Activated CD8-positive, alpha-beta memory T cell treated with anti-CD3 and anti-CD28 coated beads, Interleukin-2, amount 50 U/mL, for 48 hours (primary cell): ENCODE measurements at places on chromosomes 11 and 22.
A peak's percentile ranks its signal among the peaks of the same experiment; 100 is the strongest.

DNA sequence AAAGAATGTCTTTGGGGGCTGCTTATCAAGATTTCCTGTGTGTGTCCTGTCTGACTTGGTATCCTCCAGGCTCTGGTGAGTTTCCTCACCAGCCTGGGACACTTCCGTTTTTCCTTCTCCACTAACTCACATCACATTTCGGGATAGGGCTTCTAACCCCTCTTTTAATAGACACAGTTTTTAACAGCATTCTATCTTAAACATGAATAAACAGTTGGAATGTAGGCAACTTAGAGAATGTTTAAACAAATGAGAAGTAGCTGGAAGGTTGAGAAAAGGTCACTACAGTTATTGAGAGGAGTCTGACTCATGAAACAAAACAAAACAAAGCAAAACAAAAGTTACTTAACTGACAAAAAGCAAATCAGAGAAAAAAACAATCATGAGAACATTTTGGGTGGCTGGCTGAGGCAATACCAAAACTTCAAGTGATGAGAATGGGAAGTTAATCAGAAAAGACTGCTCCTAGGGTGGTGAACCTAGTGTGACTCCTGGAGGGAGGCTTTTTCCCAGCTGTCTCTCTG lies 64.7 kb upstream of the CTSC start:
- DNase-seq = no peak

DNA sequence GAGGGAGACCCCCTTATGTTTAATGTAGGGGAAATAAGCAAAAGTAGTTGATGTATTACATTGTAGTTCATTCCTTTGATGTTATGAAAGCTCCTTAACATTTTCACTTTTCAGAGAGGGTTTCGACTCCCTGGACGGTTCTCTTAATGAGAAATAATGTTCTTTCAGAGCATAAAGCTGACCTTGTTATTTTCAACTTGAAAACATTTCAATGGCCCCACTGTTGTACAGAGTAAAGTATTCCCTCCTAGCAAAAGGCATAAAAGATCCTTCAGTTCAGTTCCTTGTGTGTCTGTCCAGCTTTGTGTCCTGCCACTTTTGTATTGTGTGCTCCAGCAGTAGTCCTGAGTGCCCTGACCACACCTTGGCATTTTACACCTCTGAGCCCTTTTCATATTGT lies 63.9 kb downstream of the UVRAG start:
- no peak for DNase-seq

- DNase-seq = no peak
Observed at GRCh38 chr11:35491231-35491871, 34.1 kb downstream of the PAMR1 start.

- DNase-seq = no peak
Observed at GRCh38 chr11:35622070-35622469, 3.8 kb downstream of the FJX1 start.

DNA sequence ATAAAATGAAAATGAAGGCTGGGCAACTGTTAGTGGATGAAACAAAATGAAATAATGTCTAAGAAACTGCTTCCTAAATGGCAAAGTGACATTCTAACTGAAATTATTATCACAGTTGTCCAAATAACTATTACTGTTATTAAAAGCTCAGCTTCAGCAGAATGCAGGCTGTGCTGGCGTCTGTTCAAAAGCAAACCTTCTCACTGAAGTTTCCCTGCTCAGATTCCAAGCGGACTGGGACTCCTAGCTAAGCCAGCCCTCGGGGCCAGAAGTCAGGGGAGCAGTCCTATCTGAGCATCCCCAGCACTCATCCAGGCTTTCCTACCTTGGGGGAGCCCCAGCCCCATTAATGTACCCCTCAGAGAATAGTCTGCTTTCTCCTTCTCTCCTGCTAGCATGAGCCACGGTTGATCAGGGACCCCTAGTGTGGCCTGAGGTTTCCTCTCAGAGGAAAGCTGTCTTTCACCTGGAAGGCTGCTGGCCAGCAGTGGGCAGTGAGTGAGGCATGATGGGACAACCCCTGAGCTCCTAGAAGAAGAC lies 1167.3 kb downstream of the TBC1D22A start:
- DNase-seq = no peak

GRCh38 chr11:17744151-17744940 lies 9.8 kb downstream of the KCNC1 start:
- DNase-seq = no peak

DNA sequence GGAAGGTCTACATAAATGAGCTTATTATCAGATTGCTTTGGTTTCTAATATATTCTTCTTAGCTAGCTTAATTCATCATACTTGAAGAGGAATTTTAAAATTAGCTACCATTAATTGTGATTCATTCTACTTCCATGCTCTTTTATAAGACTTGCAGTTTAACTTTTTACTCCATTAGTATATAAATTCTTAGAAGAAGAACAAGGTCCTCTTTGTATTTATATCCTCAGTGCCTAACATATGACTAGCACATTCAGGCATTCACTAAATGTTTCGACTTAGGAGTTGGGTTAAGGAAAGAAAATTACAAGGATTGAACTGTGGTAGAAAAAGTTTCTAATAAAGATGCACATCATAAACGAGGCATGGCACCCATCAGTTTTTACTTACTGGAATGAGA lies 1135.5 kb downstream of the JRKL start:
- DNase-seq = no peak

DNA sequence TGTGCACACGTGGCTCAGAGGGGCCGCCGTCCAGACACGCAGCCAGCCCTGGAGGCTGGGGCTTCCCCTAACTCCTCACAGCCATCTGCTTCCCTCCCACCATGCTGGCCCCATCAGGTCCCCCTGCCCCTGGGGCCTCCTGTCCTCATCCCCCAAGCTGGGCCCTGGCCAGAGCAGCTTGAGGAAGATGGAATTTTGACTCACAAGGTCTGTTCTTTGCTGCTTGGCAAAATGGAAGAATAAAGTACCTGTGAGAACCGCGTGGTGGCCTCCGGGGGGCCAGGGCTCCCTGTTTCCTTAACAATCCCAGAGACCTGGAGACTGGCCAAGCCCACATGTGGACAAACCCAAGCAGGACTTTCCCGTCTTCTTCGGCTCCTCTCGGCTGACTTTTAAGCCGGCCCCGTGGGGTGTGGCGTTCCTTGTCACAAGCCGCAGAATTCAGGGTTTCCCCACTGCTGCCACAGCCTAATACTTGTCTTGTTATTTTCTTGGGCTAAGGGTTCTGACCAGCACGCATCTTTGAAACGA lies 872.8 kb downstream of the BRD1 start:
- DNase-seq = peak; percentile 6

GRCh38 chr11:120652705-120653335 lies 141.3 kb downstream of the GRIK4 start:
- DNase-seq = no peak

- DNase-seq = peak; percentile 10
Observed at GRCh38 chr11:134751031-134751585, 339.1 kb upstream of the B3GAT1 start.

DNA sequence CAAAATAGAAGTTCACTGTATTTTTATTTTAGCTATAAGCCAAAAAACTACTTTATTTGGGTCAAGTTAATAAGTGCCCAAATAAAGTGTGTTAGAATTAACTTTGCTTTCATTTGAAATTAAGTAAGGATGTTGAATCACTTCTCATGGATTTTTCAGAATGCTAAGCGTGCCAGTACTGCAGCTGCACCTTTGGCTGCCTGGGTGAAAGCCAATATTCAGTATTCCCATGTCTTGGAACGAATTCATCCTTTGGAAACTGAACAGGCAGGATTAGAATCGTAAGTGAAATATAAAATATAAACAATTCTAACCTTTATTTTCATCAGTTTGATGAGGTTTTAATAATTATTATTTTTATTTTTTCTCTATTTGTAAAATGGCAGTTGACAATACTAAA lies 113.6 kb downstream of the DYNC2H1 start:
- DNase-seq = no peak

- DNase-seq = no peak
Observed at GRCh38 chr11:55942785-55943392, 6.7 kb upstream of the OR5I1 start.

DNA sequence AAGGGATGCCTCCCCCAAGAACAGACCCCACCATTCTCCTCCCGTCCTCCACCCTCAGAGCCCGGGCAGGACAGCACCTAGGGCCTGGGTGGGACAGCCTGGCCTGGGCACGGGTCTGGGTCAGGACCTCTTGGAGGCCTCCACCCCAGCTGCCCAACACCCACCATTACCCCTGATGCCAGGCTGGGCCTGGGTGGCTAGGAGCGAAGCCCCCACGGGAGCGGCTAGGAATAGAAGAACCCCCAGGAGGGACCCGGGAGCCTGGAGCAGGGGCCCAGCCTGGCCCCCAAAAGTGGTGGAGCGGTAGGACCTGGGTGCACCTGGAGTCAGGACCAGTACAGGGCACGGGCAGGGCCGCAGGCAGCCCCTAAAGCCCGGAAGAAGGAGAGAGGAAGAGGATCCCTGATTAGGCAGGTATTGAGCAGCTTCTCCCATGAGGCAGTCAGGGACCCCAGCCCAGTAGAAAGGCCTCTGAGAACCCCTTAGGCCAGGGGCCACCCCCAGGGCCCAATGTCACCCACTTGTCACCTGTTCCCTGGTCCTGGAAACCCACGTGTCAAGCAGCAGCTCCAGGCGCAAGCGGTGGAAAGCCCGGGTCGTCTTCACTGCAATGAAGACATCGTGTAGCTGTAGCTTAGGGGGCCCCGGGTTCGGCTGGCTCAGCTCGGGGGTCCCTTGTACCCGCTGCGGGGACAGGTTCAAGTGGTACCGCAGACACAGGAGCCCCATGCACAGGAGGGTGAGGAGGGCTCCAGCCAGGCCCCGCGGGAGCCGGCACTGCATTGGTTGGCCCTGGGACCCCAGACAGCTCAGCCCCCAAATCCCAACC lies 575 bp downstream of the MFNG start:
- DNase-seq = peak; percentile 67

- no peak for DNase-seq
Observed at GRCh38 chr11:18780329-18780728, 11.3 kb downstream of the PTPN5 start.

GRCh38 chr11:18229501-18229900 lies 7.1 kb downstream of the SAA4 start:
- DNase-seq = no peak

DNA sequence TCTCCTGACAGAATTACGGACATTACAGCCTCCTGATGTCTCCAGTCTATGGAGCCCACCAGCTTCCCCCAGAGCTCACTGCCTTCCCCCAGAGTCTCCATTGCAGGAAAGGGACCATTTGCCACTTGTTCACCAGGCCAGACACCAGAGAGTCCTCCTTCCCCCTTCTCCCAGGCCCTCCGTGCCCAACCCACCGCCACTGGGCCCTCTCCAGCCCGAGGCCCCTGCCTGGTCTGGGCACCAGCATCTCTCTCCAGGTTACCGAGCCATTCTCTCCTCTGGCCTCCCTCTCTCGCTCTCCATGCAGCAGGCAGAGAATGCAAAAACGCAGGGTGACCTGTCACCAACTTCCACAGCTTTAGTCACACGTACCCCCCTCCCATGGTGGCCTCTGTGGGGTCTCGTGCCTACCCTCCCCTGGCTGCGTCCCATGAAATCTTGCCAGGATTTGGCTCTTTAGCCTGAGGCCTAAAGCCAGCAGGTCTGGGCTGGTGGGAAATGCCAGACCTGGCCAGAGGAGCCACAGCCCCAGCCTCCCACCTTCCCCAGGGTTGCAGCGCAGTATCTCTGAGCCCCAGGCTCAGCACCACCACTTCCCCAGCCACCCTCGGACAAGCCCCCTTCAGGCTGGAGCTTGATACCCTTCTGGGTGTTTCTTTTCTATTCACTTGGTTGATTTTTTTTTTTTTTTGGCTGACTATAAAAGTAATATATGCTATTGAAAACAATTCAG lies 6.8 kb upstream of the SERPINH1 start:
- DNase-seq = no peak

- no peak for DNase-seq
Observed at GRCh38 chr11:95589893-95590612, 199.5 kb downstream of the FAM76B start.

GRCh38 chr22:19806213-19807160 lies 45.9 kb downstream of the TBX1 start:
- DNase-seq = no peak

- DNase-seq = no peak
Observed at GRCh38 chr22:25510876-25511275, 53.6 kb upstream of the GRK3 start.

DNA sequence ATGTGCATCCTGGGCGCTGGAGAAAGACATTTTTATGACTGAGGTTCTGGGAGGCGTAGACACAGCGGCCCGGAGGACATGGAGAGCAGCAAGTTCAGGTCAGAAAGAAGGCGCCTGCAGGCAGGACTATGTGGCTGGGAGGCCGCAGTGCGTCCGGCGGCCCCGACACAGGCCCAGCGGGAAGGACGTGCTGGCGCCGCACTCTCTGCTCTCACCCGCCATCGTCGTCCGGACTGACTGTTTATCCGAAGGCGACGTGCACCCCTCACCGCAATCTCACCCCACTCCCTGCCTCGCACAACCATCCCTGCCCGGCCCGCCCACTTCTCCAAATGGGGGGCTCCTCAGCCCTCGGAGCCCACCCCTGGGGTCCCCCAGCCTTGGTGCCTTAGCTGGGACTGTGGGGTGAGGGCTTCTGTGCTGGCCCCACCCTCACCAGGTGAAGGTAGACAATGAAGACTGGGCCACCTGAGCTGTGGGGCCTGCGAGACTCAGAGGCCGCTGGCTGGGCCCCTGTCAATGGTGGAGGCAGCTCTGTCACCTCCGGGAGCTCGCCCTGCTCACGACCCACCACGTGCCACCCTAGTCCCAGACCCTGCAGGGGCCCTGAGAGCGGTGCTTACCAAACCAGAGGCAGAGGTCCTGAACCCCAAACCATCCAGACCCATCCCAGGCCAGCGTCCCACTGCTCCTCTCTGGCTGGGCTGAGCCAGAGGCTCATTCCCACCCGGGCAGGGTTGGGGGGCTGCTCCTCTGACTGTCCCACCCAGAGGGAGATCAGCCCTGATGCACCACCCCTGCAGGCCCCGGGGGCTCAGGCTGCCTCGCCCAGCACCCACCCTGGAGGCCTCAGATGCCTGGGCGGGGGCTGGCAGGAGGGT lies 16.2 kb upstream of the MUC5B start:
- no peak for DNase-seq

DNA sequence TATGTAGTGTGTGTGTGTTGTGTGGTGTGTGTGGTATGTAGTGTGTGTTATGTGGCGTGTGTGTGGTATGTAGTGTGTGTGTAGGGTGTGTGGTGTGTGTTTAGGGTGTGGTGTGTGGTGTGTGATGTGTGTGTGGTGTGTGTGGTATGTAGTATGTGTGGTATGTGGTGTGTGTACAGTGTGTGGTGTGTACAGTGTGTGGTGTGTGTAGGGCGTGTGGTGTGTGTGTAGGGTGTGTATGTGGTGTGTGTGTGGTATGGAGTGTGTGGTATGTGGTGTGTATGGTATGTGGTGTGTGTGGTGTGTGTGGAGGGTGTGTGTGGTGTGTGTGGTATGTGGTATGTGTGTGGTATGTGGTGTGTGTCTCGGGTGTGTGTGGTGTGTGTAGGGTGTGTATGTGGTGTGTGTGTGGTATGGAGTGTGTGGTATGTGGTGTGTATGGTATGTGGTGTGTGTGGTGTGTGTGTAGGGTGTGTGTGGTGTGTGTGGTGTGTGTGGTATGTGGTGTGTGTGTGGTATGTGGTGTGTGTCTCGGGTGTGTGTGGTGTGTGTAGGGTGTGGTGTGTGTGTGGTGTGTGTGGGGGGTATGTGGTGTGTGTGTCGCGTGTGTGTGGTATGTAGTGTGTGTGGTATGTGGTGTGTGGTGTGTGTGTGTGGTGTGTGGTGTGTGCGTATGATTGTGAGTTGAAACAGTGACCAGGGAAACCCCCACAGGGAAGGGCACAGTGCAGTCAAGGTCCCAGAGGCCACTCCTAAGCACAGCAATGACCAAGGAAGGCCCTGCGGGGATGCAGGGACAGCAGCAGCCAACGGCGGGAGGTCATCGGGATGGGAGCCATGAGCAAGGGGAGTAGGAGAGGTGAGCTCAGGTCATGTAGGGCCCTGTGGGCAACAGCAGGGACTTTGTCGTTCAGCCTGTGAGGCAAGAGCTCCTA lies 2.9 kb upstream of the PPP6R2 start:
- DNase-seq = no peak
